ENCODE measurements at places on chromosomes 2 and 18. TPM values are rescaled to one million over a fixed set of nuclear protein-coding genes. Genes with fewer than 3 reads are reported as not detected.
A peak's percentile ranks its signal among the peaks of the same experiment; 100 is the strongest.

- no peak within 1 kb of the TSS for H3K27ac ChIP-seq
- H3K36me3 ChIP-seq, result peaks cover 6% of the 10 kb centered on the region
- peak; percentile 44 for DNase-seq
- H3K4me3 ChIP-seq, result peak within 1 kb of the TSS; percentile 86
- H3K4me1 ChIP-seq, result peaks cover 17% of the 10 kb centered on the region
Measured at GRCh38 chr2:218781691-218782527, at the start of gene CYP27A1. Gene CYP27A1, plus strand, starts transcription at chr2:218782147. Its CDS starts 36 bp downstream, at chr2:218782183.

DNA sequence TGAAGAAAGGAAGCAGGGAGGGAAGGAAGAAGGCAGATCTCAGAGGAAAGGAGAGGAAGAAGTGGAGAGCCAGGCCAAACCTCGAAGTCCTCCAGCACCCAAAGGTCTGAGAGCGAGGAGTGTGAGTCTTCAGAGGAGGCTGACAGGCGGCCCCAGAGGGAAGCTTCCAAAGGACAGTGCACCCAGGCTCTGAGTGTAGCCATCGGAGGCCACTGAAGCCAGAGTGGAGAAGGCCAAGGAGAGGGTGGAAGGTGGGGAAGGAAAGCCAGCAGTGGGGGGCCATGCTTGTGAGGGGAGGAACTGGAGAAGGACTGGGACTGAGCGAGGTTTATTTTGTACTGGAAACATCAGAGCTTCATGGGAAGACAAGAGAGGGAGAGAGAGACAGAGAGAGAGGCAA, 6.0 kb downstream of the ATP6V1B1 start:
- no peak overlapping the region for H3K4me3 ChIP-seq
- peaks cover 74% of the 10 kb centered on the region for H3K27me3 ChIP-seq
- H3K4me1 ChIP-seq, result peaks cover 28% of the 10 kb centered on the region

DNA sequence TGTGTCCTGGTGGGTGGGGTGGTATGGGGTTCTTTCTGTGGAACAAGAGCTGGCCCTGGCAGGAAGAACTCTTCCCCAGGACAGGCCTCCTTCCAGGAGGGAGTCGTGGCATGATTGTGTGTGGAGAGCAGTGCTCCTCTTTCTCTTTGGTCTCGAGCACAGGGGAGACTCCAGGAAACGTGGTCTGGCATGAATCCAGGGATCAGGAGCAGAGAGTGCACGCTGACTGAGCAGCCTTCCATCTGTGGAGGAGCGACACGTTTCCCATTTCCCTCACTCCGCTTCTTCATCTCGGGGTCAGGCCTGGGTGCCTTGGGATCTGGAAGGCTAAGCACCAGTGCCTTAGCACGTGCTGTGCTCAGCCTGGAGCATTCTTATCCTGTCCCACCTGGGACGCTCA, 132.0 kb upstream of the HDAC4 start:
- DNase-seq, result no peak
- H3K36me3 ChIP-seq, result no peaks in the 10 kb centered on the region
- no peak overlapping the region for H3K27ac ChIP-seq
- H3K4me1 ChIP-seq, result no peaks in the 10 kb centered on the region
- H3K27me3 ChIP-seq, result peaks cover 4% of the 10 kb centered on the region
- H3K4me3 ChIP-seq, result no peak overlapping the region

DNA sequence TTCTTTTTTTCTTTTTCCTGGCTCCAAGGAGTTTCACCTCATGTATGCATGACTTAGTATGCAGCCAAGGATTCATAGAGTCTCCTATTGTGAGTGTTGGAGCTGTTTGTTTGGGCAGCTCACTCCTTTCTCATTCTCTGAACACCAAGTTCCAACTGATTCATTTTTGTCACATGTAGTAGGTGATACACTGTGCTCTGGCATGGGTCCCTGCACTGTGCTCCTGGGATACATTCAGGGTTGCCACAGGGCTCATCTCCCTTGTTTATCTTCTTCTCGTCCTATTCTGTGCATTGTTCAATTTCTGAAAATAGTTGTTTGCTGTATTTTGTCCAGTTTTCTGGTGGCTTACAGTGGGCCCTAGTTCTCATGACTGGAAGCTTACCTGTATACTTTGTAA, 96.8 kb downstream of the ZNF407 start:
- H3K36me3 ChIP-seq, result no peaks in the 10 kb centered on the region
- no peaks in the 10 kb centered on the region for H3K27me3 ChIP-seq
- H3K4me3 ChIP-seq, result no peak overlapping the region
- no peak for DNase-seq
- no peak overlapping the region for H3K27ac ChIP-seq

Gene ALKAL2
- total RNA-seq, result 4.3 TPM

DNA sequence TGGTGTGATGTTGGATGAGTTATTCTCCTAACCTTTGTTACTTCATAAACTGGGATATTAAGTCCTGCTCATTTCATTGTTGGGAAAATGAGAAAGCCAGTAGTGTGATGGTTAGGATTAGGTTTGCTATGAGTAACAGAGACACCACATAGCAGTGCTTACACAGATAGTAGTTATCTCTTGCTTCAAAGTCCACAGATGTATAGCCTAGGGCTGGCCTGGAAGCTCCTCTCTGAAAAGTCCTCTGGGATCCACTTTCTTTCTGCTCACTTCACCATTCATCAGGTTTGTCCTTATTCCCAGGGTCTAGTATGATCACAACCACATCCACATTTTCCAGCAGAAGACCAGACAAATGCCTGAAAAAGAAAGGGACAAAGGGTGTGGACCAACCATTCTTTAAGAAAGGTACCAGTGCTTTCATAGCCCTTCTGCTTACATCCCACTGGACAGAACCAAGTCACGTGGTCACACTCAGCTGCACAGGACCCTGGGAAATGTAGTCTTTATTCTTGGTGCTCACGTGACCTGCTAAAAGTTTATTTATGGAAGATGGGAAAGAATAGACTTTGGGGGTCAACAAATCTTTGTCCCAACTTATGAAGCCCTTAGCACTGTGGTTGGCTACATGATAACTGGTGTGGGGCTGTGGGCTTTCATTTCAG, 108.9 kb downstream of the INSIG2 start:
- H3K4me1 ChIP-seq, result no peaks in the 10 kb centered on the region
- H3K27ac ChIP-seq, result no peak overlapping the region
- H3K27me3 ChIP-seq, result no peaks in the 10 kb centered on the region
- no peaks in the 10 kb centered on the region for H3K36me3 ChIP-seq

Gene RAD51AP2
- 0.30 TPM for total RNA-seq

Gene LINC00305
- not detected for total RNA-seq

Gene WDR7
- 11.7 TPM for total RNA-seq

GRCh38 chr18:55488473-55488872, 99.5 kb downstream of the TCF4 start:
- H3K36me3 ChIP-seq, result no peaks in the 10 kb centered on the region
- H3K4me1 ChIP-seq, result peaks cover 76% of the 10 kb centered on the region
- no peaks in the 10 kb centered on the region for H3K27me3 ChIP-seq
- H3K4me3 ChIP-seq, result peak overlapping the region; percentile 14
- DNase-seq, result peak; percentile 27
